ENCODE measurements at places on chromosomes 1 and 21. TPM values are rescaled to one million over a fixed set of nuclear protein-coding genes. Genes with fewer than 3 reads are reported as not detected.

The SPATA1 gene
- 0.52 TPM for total RNA-seq

The CRNN gene
- not detected for total RNA-seq

The CRB1 gene
- total RNA-seq = not detected

The INSRR gene
- not detected for total RNA-seq

The PGD gene
- 155 TPM for total RNA-seq

The CADM3 gene
- total RNA-seq = not detected

The TSPAN2 gene
- total RNA-seq = 6.0 TPM

DNA sequence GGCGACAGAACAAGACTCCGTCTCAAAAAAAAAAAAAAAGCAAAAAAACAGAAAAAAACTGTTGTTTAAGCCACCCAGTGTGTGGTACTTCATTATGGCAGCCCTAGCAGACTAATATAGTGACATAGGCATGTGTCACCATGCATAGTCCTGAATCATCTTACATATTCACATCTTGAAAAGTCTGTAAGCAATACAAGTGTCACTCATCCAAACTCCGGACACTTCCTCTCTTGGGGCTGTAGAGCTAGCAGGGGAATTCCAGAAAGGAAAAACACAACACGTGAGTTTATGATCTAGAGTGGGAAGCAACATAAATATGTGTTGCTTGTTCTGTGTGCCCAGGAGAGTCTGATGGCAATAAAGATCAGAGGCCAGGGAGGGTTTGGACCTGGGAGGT is 81.6 kb upstream of the KCNE2 start:
- DNase-seq = no peak

GRCh38 chr1:39675220-39675619 is 3.3 kb upstream of the NT5C1A start:
- no peak for DNase-seq

DNA sequence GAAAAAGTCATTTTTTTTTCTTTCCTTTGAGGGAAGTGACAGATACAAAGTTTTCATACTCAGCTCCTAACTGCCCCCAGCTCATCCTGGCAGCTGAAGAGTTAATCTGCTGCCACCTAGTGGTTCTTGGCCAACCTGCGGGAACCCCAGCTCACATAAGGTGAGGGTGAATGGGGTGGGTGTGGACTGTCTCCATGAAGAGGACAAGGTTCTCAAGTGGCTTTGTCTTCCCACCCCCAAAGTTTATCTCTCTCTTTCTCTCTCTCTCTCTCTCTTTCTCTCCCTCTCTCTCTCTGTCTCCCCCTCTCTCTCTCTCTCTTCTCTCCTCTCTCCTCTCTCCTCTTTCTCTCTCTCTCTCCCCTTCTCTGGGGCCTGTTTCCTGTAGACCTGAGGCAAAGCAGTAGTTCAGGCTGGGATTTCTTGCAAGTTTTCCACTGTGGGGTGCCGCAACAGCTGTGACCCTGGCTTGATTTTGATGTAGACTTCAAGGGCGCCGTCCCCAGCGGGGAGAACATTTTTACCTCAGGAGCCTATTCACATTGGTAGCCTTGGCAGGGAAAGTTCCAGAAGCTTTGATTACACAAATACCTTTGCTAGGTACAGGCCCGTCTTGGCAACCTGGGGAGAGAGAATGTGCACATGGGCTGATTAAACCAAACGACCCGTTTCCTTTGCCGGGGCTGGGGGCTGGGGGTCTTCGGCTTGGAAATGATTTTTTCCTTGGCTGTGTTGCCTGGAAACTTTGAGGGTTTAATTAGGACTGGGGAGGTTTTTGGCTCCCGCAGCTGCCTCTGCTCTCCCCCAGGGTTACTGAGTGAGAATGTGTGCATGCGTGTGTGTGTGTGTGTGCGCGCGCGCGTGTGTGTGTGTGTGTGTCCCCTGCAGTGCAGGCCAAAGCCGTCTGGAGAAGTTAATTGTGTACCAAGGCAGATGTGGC is 135.9 kb downstream of the TM2D1 start:
- peak; percentile 79 for DNase-seq

DNA sequence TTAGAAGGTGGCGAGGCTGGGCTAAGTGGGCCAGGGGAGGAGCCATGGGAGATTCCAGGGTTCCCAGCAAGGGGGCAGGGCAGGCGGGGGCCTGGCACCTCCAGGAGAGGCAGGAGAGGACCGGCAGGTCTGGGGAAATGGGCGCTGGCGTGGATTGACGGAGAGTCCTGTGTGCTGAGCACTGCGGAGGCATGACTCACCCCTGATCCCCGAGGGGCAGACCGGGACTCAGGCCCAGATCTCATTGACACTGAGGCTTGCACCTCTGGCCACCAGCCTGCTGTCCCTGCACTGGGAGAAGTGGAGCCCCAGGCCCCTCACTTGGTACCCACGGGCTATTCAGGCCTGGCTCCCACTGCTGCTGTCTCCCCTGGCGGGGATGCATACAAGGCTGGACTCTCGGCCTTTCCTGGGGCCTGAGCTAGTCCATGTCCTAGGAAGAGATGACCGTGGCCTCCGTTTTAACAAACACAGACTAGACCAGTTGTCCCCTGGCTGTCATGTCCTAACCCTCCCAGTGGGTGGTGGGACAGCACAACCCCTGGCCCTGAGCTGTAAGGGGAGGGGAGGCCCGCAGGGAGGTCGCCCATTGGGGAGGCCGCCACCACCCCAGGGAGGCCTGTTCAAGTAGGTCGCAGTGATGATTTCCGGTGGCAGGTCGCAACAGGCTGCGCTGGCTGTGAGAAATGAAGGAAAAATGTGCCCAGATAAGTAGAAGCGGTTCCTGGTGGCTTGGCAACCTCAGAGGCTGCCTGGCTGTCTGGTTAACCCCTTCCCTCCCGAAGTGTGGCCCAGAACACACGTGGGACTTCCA is 39.7 kb downstream of the RIPK4 start:
- DNase-seq = peak; percentile 72

DNA sequence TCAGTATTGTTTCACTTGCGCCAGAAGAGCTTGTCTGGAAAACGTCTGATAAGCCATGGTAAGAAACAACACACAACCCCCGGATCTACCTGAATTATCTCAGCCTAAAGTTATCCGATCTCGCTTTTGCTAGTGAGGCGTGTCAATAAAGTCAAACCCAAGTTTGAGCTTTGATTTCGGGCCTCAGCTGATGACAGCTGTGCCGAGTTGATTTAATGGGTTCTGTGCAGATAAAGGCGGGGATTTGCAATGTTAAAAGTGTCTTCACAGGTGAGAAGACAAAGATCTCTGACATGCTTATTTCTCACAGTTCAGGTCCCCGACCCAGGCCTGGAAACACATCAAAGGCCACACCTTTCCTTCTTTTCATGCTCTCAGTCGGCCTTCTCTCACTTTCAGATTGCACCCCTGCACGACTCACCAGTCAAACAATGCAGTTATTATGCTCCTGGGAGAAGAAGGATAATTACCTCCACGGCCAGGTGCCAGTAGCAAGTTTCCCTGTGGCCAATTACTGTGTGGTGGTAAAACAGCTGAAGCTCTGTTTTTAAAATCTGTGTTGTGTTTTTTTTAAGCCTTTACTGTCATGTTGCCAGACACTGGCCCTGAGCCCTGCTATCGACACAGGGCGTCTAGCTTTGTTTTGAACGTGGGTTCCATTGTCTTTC is 245.3 kb upstream of the RUNX1 start:
- peak; percentile 69 for DNase-seq

- DNase-seq = no peak
These were observed 185.8 kb downstream of the CAMTA1 start for GRCh38 chr1:6971048-6971447.

- peak; percentile 42 for DNase-seq
These were observed 67.1 kb downstream of the HIVEP3 start for GRCh38 chr1:41851589-41851988.

DNA sequence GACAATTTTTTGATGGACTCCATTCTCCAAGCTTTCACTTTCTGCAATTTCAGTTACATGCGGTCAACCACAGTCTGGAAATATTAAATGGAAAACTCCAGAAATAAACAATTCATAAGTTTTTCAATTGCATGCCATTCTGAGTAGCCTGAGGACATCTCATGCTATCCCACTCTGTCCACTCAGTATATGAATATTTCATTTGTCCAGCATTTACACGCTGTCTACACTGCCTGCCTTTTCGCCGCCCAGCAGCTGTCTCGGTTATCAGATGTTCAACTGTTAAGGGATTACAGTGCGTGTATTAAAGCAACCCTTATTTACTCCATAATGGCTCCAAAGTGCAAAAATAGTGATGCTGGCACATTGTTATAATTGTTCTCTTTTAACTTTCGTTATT is 116.3 kb downstream of the ADSS2 start:
- no peak for DNase-seq

GRCh38 chr1:27655151-27655937 is 16.6 kb downstream of the IFI6 start:
- DNase-seq = no peak

GRCh38 chr1:107789817-107790524 is 175.0 kb downstream of the VAV3 start:
- DNase-seq = no peak

DNA sequence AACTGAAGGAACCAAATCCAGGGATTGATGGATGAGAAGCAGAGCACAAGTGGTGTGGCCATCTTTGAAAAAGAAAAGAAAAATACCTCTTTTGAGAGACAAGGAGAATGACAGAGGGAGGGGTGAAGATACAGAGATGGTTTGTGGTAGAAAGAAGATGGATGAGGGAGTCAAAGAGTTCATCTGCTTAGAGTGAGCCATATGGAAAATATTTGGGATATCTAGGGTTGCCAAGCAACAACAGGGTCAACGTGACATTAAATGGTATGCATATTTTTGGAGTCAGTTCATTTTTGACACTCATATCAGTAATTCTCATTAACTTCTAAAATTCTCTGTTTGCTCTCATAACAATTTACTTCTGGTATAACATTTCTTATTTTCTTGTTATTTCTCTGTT is 50.7 kb downstream of the MACF1 start:
- DNase-seq = no peak

GRCh38 chr21:14767192-14767852 is 221.2 kb upstream of the SAMSN1 start:
- DNase-seq = no peak

GRCh38 chr1:235883261-235883927 is 16.7 kb upstream of the LYST start:
- peak; percentile 75 for DNase-seq

DNA sequence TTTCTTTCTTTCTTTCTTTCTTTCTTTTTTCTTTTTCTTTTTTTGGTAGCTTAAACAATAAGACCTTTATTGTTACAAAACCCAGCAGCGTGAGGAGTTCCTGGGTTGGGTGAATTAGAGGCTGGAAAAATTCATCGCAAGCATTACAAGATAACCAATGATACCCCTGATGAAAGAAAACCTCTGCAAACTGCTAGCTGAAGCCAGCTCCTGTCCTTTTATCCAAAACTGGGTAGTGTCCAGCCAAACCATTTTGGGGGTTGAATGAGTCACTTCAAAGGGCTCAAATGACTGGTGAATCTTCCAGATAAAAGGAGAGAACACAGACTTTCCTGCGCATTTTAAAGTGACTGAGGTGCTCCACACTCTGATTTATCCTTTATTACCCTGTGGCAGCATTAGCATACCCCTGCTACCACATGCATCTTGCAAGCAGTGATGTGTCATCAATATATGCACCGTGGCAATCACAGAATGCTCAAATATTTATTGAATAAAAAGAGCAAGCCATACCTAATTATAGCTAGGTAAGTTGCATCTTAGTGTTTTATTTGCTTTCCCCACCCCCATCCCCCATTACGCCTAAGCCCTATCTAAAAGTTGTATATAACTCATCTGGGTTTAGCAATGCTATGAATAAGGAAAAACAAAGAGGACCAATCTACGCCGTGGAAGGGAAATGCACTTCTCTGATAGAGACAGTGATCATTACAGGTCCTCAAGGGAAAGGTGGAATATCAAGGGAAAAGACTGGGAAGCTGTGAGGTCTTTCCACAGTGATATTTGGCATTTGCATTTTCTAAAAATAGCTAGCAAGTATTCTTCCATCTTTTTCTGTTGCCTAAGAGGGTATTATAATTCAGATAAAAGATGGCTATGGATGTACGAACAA is 32.4 kb upstream of the CEP350 start:
- no peak for DNase-seq

DNA sequence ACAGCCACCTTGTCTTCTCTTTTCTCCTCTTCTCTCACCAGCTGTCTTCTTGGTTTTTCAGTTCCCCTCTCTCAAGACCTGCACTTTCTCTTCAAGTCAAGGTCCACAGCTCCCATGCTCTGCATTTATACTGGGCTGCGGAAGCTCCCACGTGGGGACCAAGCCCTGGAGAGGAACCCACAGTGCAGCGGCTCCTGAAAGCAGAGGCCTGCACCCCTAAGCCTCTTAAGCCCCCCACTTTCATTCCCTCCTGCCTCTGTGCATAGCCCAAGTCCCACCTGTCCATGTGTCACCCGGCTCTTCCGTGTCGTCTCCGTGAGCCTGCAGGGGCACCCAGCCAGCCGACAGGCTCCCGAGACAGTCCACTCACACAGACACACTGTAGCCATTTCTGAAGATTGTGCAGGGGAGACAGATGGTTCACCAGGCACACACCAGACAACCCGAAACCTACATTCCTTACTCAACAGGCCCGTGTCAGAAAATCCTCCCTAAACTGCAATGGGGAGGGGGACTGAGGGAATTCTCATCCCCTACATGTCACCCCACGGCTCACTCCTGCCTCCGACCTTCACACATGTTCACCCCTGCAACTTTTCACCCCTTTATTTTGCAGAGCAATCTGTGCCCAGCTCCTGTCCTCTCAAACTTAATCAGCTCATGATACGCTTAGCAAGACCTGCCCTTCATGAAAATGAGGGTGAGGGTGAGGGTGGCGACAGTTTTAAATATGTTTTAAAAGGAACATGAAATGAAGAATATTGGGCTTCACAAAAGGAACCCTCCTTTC is 6.3 kb downstream of the MX2 start:
- DNase-seq = no peak

DNA sequence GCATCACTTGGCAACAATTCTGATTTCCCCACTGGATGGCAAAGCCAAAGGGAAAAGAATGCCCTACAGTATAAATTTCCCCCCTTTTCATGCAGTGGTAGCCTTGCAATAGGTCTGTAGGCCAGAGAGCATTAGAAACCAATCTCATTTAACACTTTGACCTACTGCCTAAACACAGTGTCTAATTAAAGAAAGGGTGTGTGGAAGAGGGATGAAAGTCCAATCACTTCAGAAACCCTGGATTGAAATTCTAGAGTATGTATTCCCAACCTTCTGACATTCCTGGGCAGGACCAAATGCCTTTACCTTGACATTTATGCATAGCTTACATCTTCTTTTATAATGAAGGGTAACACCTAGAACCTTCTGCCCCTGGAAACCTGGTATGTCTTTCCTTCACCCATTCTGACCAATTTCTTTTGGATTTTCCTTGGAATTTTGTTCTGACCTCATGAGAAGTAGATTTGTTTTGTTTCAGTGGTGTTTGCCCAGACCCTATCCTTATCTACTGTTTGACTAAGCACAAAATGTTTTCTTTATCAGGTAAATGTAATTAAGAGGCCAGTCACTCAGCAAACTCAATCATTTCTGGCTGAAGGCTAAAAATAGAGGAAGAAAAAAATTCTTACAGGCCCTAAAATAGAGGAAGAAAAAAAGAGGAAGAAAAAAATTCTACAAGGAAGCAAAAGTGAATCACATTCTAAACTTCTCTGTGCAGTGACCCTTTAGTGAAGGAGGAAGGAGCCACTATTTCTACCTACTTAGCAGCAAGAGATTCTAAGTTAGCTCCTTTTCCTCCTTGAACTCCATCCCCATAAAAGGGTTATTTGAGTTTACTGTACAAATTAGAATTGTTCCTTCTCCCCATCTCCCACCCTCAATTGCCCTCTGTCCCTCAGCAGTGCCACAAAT is 129.5 kb upstream of the DSCAM start:
- DNase-seq = no peak

All from Calu3 (cell line).